Effector CD8-positive, alpha-beta T cell (primary cell): ENCODE measurements at places on chromosomes 3 and 15.

- no peak for DNase-seq
Observed at GRCh38 chr15:50068016-50068415, 51.0 kb downstream of the ATP8B4 start.

DNA sequence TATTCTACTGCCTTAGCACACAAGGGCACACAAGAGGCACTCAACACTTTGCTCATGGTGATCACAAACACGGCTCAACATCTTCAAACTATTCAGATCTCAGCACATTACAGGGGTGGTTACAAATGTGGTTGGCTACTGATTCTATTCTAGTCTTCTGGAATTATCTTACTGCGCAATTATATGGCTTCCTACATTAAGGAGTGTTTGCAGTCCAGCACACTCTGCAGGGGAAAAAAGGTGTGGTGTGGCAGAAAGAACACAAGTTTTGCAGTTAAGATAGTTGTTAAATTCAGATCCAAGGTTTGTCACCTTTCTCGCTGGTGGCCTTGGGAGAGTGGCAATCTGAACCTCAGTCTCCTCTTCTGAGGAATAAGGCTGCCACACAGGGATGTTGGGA, 31.9 kb downstream of the IGF2BP2 start:
- no peak for DNase-seq

GRCh38 chr3:160748231-160748630, 7.8 kb upstream of the PPM1L start:
- no peak for DNase-seq

- no peak for DNase-seq
Observed at GRCh38 chr15:71133747-71134472, 18.6 kb downstream of the THSD4 start.

DNA sequence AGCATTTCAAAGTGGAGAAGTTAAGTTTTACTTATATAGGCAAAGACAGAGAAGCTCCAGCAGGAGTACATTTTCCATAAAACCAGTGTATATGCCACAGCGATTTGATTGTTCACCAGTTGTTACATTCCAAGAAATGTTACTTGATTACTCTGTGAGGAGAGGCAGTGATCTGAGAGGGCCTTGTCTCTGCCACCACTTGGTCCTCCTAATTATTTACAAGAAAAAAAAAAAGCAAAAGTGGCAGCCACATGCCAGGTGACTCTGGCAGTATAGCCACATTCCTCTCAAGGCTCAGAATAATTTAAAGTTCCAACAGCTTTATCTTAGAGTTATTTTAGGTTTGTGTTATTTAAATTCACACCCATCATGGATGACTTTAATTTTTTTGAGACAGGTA, 1077.8 kb downstream of the ZPLD1 start:
- no peak for DNase-seq

- DNase-seq = no peak
Observed at GRCh38 chr15:49242820-49243219, 72.8 kb downstream of the GALK2 start.

DNA sequence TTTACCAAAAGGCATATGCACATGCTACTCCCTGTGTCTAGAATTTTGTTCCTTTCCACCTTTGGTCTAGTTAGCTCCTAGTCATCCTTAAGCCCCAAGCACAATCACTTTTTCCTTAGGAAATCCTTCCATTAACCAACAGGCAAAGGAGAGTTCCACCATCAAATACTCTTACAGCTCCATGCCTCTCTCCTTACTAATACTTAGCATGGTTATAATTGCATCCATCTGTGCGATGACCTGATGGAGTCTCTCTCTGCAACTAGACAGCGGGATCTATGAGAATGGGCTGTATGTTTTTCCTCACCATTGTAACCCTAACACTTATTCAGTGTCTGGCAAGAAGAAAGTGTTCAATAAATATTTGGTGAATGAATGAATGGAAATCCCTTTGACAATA, 69.3 kb upstream of the SMAD3 start:
- DNase-seq = no peak

DNA sequence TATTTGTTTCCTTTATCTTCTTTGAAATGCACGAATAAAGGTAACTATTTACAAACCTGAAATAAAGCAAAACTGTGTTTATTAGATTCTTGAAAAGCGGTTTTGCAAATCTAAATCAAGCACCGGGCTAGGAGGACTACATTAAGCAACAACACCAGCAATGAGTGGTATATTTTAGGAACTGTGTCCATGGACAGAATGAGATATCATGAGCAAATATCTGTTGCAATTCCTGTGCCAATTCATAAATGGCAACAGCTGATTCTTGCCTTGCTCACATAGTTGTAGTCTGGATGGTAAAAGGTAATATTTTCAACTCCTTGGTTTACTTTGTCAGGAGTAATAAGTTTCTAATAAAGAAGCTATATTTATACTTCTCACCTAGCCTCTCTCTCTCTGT, 403.3 kb downstream of the LPP start:
- no peak for DNase-seq

DNA sequence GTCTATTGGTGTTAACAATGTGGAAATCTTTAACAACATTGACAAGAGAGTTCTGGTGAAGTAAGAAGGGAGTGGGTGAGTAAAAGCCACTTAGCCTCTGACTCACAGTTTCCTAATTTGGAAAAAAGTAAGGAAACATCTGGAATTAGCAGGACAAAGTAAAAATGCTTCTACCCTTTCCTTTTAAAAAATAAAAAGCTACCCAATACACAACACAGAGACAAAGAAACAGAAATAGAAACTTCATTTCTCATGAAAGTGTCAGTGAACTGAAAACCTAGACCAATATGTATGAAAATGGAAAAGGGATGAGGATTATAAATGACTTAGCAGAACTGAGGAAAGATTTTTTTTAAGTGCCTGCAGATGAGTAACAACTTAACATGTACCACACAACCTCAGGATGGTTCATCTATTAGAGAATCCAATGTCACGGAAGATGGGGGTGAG, 65.4 kb downstream of the SSR3 start:
- no peak for DNase-seq

DNA sequence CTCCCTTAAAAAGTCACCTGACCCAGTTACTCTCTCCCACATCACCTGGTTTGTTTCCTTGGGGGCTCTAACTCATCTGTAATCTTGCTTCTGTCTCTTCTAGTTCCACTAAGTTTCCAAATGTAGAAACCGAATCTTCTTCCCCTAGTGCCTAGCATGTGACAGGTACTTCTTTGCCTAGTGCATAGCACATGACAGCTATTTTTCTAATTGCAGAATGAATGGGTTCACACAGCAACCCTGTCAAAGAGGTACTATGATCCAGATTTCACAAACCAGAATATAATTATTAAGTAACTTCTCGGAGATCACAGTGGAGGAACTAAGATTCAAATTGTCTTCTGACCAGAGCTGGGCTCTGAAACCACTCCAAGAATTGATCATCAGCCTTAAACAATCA, 7.4 kb downstream of the DPH3 start:
- DNase-seq = no peak

- DNase-seq = no peak
Observed at GRCh38 chr3:141699897-141700296, 38.2 kb upstream of the RNF7 start.

- no peak for DNase-seq
Observed at GRCh38 chr15:65334586-65335231, 30.2 kb downstream of the RNU5B-1 start.

GRCh38 chr15:83837945-83838571, 184.1 kb downstream of the ADAMTSL3 start:
- DNase-seq = no peak

GRCh38 chr3:148642616-148643015, 55.1 kb upstream of the AGTR1 start:
- no peak for DNase-seq

DNA sequence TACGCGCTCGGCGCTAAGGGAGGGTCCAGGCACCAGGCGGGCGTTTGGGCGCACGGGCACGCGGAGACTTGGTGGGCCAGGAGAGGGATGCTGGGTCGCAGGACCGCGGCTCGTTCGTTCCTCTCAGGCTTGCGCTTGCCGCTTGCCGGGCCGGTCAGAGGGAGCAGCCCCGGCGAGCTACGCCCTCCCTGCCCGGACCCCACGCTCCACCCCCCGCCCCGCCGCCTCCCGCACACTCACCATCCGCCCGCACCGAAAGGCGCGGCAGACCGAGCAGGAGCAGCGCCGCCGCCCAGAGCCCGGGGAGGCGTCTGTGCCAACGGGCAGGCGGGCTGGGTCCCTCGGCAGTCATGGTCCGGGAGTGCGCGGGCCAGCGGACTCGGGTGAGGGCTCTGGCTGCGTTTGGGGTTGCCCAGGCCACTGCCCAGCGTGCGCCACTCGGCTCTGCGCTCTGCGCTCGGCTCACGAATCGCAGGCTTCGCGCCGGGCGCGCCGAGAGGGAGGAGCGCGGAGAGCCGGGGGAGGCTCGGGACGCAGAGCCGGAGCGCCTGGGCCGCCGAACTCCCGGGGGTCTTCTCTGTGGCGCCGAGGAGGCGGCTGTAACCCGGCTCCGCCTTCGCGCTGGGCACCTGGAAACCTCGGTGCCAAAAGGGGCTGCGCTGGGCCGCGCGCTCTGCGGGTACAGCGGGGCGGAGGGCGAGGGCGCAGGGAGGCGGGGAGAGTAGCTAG, at the start of gene SUSD5:
Gene SUSD5 (minus strand): TSS at position 365 of the 729 bp plus-strand sequence. CDS start 13 bp downstream, at position 352.
- DNase-seq = no peak

- DNase-seq = no peak
Observed at GRCh38 chr3:173622166-173622565, 224.6 kb downstream of the NLGN1 start.

GRCh38 chr3:152719264-152719663, 115.7 kb upstream of the P2RY1 start:
- no peak for DNase-seq

GRCh38 chr3:160929595-160929994, 173.6 kb downstream of the PPM1L start:
- no peak for DNase-seq

DNA sequence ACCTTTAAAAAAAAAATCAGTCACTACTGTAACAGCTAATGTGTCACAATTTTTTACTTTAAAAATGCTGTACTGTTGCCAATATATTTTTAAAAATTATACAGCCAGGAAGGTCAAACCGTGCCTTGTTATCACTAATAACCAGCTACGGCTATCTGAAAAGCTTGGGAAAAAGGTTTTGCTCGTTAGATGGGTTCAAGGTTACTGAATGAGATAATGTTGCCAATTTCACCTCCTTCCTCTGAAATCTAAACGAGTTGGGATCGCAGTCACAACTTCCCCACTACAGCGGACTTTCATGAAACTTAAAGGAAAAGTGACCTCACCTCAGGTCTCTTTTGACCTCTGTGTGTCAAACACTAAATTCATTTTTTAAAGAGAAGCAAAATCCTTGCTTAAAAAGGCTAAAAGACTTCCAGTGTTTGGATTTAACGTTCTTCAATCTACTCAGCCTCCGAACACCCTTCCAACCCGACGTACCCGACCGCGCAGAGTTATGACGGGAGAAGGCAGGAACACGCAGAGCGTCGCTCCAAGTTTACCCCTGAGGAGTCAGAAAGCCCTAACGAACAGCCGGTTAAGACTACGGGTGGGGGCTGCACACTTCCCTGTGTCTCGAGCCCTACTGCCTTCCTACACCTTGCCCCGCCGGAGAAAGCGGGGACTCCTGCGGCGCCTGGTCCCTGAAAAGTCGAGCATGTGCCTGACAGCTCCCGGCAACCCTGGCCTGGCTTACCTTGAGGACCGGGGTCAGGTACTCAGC, 860 bp downstream of the ATG3 start:
- peak; percentile 48 for DNase-seq

DNA sequence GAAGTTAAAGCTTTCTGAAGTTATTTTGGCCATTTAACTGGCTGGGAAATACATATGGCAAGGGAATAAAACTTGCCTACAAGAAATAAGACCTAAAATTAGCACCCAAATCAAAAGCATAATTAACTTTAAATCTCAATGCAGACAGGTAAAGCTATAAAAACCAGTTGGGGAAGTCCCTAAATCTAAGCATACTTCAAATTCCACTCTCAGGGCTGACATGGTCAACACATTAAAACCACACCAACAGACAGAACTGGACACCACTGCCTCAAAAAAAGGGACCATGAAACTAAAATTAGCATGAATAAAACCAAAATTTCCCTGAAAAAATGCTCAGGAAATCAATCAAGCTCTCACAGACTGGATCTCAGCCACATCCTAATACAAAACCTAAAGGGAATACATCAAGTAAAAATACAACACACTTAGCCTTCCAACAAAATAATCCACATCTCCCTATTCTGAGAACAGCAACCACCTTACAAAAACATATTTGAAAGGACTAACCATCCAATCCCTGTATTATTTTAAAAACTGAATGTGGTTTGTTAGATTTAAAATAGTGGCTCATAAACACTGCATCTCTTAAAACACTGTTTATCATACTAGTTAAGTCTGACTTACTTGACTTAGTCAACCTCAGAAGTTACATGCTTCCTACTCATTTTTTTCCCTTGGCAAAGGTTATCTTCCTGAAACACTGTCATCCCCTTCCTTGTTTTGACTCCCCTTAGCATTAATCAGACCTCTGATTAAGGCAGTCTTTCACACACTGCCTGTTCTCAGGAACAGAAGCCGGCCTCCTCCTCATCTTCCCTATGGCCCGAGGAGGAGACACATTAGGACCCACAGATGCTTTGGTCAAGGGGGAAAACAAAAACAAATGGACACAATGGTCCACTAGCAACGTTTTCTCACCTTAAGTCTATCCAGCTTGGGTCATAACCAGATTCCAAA, 8.3 kb downstream of the TRA2B start:
- DNase-seq = no peak

DNA sequence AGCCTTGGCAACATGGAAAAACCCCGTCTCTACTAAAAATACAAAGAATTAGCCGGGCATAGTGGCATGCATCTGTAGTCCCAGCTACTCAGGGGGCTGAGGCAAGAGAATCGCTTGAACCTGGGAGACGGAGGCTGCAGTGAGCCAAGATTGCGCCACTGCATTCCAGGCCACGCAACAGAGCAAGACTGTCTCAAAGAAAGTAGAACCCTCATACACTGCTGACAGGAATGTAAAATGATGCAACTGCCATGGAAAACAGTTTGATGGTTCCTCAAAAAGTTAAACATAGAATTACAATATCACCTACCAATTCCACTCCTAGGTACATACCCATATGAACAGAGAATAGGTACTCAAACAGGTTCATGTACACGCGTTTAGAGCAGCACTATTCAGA, 158.9 kb downstream of the TBC1D5 start:
- no peak for DNase-seq

DNA sequence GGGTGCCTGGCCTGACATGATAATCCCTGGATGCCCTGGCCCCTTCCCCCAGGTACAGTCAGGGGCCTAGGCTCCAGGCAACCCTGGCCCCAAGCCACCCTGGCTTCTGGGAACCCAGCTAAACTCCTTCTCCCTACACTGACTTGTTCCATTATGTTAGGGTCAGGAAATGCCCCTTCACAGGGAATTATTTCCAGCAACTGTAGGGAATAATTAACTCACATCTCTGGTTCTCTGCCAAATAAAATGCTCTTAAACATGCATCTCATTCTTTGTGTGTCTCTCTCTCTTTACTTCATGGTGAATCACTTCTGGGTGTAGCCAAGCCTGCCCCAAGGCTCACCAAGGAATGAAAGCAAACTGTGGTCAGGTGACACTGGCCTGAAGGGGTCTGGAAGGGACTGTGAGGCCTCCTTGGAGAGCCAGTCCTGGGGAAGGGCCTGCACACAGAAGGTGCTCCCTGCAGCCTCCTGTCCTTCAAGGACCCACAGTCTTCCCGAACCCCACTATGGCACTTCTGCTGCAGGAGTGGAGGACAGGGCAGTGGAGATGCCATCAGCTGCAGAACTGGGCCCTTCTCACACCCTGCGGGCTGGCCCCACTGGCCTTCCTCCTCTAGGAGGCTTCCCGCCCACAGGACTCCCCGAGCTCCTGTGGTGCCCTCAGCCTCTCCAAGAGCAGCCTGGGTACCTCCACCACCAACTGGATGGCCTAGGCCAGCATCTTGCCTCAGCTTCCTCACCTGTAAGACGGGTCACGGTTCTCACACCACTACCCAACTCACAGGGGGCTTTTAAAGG, 17.6 kb downstream of the TKT start:
- no peak for DNase-seq
